CD8-positive, alpha-beta T cell (primary cell): ENCODE measurements at places on chromosomes 1 and 21.
A peak's percentile ranks its signal among the peaks of the same experiment; 100 is the strongest.

GRCh38 chr21:41141031-41141457 lies 26.9 kb upstream of the BACE2 start:
- DNase-seq: no peak

DNA sequence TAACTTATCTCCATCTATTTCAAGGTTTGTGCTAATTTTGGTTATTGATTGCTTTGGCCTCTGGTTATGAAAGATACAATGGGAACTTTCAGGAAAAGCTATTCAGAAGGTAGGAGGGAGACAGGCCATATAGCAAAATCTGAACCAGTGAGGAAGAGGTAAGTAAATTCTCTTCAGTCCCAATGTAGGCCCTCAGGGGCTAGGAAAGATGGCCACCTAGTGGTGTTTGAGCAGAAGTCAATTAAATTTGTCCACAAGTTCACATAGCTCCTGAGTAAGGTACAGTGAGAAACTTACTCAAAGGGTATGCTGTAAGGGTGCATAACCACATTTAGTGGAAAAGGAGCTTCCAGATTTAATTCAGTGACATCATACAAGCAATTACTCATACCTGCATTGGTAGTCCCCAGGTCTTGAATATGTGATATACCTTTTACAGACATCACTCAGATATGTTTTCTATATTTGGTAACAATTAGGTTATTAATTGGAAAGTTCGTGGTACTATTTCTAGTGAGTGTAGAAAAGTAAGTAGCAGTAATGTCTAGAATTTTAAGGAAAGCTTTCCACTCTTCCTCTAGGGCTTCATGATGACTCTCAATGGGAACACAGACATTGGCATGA lies 21.4 kb upstream of the FMO1 start:
- DNase-seq: no peak

DNA sequence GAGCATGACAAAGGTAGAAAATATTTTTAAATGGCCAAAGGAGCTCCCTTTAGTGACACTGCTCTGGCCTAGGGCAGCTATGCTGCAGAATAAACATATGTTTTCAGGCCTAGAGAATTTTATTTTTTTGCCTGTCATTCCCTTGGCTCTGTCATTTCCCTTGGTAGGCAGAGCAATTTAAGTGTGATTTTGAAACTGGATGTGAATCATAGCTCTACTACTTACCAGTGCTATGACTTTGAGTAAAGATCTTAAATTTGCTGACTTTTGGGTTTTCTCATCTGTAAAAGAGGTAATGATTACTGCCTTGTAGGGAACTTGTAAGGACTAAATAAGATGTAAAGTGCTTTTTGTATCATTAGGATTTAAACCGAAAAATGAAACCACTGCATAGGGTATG lies 189.0 kb upstream of the ZRANB2 start:
- no peak for DNase-seq

DNA sequence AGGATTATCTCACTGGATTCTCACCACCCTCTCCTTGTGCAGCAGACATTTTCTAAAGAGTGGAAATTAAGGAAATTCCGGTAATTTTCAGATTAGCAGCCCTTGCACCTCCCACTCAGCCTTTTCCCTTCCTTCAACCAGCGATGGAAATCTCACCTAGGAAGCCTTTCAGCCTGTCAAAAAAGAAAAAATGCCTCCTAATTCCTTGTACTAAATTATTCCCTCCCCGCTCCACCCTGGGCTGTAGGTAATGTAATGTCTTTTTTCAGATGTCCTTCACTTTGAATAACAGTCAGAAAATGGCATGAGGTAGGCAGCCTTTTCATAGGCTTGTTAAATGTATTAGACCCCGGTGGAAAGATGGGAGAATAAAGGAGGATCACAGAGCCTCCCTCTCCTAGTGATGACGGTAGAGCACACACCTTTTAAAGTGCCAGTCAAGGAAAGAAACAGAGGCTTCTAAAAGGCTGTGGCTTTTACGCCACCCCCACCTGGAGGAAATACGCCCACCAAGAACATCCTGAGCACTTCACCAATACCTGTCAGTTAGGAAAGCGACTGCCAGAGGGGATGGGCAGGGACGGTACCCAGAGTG lies 62.8 kb upstream of the NEK2 start:
- DNase-seq: peak; percentile 17

- no peak for DNase-seq
Observed at GRCh38 chr1:240683576-240683975, 71.6 kb upstream of the GREM2 start.

DNA sequence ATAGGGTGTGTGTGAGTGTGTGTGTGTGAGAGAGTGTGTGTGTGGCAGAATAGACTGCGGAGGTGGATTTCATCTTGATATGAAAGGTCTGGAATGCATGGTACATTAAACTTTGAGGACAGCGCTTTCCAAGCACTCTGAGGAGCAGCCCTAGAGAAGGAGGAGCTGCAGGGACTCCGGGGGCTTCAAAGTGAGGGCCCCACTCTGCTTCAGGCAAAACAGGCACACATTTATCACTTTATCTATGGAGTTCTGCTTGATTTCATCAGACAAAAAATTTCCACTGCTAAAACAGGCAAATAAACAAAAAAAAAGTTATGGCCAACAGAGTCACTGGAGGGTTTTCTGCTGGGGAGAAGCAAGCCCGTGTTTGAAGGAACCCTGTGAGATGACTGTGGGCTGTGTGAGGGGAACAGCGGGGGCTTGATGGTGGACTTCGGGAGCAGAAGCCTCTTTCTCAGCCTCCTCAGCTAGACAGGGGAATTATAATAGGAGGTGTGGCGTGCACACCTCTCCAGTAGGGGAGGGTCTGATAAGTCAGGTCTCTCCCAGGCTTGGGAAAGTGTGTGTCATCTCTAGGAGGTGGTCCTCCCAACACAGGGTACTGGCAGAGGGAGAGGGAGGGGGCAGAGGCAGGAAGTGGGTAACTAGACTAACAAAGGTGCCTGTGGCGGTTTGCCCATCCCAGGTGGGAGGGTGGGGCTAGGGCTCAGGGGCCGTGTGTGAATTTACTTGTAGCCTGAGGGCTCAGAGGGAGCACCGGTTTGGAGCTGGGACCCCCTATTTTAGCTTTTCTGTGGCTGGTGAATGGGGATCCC lies 18.3 kb upstream of the HDAC1 start:
- peak; percentile 92 for DNase-seq

DNA sequence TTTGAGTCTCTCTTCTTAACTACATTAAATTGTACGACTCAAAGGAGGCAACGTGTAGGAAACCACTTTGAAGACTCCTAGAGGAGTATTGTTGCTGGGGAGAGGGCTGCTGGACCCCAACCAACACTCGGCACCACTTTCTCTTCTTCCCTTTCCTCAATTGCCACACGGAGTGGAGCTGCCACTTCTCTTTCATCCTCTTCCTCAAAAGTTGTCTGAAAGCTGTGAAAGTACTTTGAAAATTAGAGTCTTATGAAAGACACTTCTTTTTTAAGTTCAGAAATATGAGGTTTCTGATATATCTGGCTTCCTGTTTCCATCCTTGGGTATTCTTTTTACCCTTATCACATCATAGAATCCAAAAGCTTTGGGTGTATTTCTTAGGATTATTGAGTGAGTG lies 59.5 kb downstream of the MRPS6 start:
- no peak for DNase-seq

- DNase-seq: no peak
Observed at GRCh38 chr1:30966690-30967369, 58.3 kb upstream of the SDC3 start.

DNA sequence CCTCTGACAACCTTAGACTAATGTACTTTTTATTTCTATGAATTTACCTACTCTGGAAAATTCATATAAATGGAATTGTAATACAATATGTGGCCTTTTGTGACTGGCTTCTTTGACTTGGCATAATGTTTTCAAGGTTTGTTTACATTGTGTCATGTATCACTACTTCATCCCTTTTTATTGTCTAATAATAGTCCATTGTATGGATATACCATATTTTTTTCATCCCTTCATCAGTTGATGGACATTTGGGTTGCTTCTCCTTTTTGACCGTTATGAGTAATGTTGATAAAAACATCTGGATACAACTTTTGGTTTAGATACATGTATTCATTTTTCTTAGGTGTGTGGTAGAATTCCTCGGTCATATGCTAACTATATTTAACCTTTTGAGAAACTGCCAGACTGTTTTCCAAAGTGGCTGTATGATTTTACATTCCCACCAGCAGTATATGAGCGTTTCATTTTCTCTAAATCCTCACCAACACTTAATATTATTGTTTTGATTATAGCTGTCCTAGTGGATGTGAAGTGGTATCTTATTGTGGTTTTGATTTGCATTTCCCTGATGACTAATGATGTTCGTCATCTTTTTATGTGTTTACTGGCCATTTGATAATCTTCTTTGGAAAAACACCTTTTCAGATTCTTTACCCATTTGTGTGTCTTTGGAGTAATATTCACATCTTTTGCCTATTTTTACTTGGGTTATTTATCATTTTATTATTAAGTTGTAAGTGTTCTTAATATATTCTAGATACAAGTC lies 3.5 kb downstream of the RO60 start:
- no peak for DNase-seq

- no peak for DNase-seq
Observed at GRCh38 chr1:4045397-4046010, 145.4 kb upstream of the C1orf174 start.

DNA sequence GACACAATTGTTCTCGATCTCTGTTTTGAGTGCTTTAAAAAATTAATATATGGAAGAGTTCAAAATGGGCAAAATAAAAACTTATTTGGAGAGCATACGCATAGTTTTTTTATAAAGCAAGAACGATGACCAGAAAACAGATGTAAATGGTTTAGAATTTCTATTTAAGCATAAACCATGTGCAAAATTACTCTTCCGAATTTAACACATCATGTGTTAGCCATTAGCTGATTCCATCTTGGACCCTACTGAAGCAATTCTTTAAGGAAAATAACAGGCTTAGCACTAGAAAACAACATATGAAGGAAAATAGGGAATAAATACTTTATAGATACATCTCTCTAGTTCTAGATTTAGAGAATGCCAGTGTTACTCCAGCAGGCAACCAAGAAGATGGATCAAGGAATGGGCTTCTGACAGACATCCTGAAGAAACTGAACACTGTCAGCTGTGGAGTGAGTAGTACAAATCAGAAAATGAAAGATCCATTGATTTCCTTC lies 26.7 kb downstream of the CDC7 start:
- no peak for DNase-seq

- DNase-seq: no peak
Observed at GRCh38 chr1:235649368-235650163, at the start of gene GNG4. Gene GNG4, minus strand, starts transcription at chr1:235649784. Its CDS starts 65,946 bp downstream, at chr1:235583838.

DNA sequence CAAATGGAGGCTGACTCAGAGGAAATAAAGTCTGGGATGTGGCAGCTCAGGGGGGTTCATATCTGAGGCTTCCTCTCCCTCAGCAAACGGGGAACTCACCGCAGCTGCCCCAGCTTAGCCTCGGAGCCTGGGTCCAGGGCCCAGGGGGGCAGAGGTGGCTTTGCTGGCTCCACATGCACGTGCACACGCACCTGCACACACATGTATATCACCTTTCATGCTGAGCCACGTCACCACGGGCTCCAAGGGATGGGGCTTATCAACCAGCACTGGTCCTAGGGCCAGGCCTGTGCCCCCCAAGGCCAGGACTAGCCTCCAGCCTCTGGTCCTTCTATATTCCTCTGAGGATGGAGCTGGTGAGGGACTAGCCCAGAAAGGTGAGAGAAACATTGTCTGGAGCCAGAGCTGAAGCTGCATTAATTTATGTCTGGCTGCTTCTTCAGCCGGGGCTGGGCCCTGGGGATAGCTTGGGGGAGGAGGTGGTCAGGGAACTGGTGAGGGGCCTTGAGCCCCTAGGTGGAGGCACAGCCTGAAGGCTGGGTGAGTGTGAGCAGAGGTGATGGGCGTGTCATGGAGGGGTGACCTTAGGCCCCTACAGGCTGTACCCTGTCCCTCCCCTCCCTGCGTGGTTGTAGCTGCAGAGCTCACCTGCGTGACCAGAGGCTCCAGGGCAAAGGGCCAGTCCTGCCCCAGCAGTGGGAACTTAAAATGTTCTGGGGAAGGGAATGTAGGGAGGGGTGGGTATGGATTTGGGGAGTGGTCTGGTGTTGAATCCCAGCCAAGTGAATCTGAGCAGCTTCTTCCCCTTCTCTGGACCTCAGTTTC lies 520.8 kb downstream of the PTPRU start:
- DNase-seq: no peak

DNA sequence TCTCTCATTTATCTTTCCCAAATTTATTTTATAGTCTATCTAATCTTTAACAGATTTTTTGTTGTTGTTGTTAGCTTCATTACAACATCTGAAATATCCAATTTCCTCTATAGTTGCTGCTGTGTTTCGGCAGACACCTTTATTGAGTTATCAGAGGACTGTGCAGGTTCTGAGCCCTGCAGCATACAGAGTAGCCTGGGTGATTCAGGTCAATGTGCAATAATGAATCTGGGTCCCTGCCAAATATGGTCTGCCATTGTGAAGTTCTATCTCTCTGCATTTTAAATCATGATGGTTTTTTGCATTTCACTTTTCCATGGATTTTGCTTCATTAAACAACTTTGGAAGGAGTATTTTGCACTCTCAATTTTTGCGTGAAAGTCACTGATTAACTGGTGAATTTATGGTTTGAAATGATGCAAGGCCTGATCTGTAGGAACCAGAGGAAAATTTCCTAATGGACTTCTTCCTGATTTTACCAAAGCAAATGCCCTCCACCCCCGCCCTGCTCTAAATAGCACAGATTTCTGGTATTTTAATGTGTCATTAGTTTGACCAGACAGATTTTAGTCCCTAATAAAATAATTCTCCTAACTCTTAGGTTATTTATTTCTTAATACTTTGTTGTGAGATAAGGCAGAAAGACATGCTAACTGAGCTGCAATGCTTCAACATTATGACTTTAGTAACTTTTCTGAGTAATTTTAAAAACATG lies 402.3 kb downstream of the PTBP2 start:
- no peak for DNase-seq

DNA sequence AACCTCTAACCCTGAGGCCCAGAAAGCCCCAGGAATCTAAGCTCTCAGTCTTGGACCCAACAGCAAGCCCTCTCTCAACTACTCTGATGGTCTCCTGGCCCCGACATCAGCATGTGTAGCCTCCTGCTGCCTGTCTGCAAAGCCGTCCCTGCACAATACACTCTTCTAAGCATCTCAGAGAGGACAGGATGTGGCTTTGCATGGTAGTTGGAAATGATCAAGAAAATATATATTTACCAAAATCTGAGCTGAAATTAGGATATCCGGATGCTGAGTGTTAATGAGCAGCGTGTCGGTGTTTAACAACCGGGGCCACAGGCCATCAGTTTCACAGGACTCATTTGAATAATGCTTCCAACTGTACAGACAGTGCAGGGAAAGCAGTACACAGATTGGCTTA lies 59.1 kb upstream of the SIM2 start:
- DNase-seq: no peak
